ENCODE measurements at places on chromosomes 1 and 21. TPM values are rescaled to one million over a fixed set of nuclear protein-coding genes. Genes with fewer than 3 reads are reported as not detected.

DNA sequence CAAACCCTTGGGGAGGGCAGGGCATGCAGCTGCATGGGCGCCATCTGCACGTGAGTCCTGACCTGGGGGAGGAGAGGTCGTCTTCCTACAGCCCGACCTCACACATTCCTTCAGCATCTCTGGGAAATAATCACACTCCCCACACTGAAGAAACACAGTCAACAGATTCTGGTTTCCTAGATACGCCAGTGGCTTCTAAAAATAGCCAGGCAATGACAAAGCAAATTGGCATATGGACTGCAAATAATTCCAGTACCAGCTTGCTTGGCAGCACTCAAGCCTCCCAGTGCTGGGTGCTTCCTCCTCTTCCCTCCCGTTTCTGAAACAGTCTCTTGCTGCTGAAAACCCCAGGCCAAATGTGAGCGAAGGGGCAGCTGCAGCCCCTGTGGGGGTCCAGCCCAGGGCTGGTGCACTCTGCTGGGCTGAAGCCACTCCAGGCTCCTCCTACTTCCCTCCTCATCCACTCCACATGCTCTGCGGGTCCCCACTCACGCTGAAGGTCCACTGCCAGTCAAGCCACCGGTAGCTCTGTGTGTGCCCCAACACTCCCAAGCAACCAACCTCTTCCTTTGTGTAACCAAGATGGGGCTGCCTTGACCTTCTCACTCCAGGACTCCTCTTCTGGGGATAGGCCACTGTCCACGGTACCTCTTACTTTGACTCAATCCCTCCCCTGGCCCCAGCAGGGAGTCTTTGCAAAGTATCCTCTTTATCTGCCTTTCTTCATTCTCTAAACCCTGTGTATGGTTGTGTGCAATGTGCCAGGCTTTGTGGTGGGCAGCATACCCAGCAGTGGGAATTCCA, 69.0 kb downstream of the KCND3 start:
- peak; percentile 72 for DNase-seq

- no peak for DNase-seq
Measured at GRCh38 chr1:168491527-168492164, 52.2 kb downstream of the XCL2 start.

- DNase-seq, result no peak
Measured at GRCh38 chr1:156487862-156488261, 12.7 kb downstream of the MEF2D start.

GRCh38 chr1:247156787-247157232, 15.0 kb downstream of the ZNF124 start:
- no peak for DNase-seq

- DNase-seq, result no peak
Measured at GRCh38 chr1:202122639-202123335, at the start of gene GPR37L1. GPR37L1 (plus strand) TSS chr1:202122917; CDS start chr1:202122964, 47 bp downstream.

GRCh38 chr1:150507912-150508864, at the start of gene ECM1:
ECM1 (plus strand) TSS chr1:150508109; CDS start chr1:150508210, 101 bp downstream.
- peak; percentile 83 for DNase-seq

- peak; percentile 4 for DNase-seq
Measured at GRCh38 chr1:65467536-65467935, 47.1 kb downstream of the LEPR start.

- no peak for DNase-seq
Measured at GRCh38 chr1:81458186-81458585, 342.5 kb upstream of the ADGRL2 start.

The KCND3 gene
- 0.07 TPM for total RNA-seq

The RPTN gene
- not detected for total RNA-seq

The WNT3A gene
- total RNA-seq, result not detected
